Cortex of kidney (tissue), 1 donor: ENCODE measurements at places on chromosomes 6 and 20.

DNA sequence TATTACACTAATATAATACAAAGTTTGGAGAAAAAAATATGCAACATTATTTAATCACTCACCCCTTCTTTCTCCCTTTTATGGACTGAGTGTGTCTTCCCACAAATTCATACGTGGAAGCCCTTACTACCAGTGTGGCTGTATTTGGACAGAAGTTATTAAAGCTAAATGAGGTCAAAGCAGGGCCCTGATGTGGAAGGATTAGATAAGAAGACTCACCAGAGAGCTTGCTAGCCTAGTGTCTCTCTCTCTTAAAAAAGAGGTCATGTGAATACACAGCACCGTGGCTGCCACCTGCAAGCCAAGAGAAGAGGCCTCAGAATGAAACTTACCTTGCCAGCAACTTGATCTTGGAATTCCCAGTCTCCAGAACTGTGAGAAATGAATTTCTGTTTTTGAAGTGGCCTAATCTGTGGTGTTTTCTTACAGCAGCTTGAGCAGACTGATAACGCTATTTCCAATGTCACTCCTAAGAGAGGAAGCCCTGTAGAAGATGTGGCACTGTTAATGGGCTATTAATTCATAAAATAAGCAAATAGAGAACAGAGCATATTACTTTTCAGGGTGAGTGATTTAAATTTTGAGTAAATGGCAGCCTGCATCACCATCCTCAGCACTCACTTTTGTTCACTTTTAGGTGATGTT, 233.4 kb downstream of the TBC1D7 start:
- no peak for DNase-seq

DNA sequence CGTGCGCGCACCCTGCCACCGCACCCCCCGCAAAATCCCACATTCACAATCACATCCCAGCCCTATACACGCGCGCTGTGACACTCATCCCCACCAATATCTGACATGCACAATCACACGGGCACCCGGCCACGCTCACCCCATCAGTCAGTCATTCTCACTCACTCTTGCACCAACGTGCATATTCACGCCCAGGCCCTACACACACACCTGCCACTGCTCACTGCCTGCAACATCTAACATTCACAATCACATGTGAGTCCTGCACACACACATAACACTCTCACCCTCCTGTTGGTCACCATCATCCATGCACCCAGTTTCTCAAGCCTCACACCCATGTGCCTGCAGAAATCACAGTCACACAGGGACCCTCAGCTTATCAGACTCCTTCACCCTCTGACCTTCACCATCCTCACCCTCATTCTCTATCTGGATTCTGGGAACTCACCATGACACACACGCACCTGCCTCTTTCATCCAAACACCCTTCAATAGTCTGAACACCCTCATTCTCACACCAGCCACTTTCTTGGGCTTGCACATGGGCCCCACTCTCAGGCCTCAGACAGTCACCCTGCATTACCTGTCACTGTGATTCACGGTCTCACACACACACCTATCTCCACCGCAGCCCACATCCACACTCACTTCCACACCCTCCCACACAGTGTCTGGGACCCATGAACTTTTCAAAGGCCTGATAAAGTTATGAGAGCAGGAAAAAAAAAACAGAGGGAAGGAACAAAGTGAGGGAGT, 748 bp upstream of the ATP9A start:
- no peak for DNase-seq

- DNase-seq: no peak
Measured at GRCh38 chr6:101344885-101345284, 48.6 kb upstream of the GRIK2 start.

DNA sequence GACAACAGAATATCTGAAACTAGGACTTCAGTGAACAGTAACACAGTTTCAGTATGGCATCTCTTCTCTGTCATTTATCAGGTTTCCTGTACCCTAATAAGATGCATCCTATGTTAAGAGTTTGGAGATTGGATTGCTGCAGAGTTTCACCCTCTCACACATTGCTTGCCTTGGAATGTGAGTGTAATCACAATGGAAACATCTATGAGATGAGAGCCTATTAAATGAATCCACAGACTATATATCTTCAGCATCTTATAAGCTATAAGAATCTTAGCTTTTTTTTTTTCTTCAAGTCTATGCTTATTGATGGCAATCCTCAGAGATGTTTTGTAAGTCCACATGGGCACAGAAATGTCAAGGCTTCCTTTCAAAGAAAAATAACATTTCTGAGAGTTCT, 292.5 kb downstream of the PRKN start:
- no peak for DNase-seq

DNA sequence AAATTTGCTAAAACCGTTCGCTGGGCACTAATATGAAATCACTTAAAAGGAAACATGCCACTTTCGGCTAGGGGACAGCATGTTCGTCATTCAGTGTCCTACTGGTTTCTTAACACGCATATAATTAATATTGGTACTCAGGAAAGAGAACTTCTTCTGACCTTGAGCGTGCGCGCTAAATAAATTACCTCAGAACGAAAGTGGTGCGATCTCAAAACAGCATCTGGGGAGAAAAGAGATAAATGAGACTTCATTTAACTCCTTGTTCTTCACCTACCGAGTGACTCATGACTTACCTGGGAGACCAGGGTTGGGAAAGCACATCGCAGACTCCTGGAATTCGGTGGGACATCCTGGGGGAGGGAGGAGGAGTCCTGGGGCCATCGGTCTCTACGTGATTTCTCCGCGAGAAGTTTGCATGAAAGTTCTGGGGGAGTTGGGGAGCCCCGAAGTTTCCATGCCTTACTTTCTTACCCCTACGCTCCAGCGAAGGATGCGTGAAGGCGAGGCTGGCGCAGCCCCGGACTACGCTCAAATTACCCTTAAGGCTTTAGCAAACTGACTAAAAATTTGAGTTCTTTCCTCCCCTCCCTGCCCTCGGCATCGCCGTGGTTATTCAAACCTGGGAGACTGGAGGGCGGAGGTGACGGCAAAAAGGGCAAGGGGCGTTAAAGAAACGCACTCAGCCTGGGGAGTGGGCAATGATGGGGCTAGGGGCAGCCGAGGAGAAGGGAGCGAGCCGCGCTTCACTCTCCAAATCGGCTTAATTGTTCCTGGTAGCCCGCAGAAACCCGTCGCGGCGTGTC, 1.1 kb upstream of the BEND6 start:
- no peak for DNase-seq

GRCh38 chr6:83976037-83976755, 57.4 kb upstream of the MRAP2 start:
- no peak for DNase-seq

GRCh38 chr6:35273822-35274559, 14.5 kb downstream of the ZNF76 start:
- no peak for DNase-seq

DNA sequence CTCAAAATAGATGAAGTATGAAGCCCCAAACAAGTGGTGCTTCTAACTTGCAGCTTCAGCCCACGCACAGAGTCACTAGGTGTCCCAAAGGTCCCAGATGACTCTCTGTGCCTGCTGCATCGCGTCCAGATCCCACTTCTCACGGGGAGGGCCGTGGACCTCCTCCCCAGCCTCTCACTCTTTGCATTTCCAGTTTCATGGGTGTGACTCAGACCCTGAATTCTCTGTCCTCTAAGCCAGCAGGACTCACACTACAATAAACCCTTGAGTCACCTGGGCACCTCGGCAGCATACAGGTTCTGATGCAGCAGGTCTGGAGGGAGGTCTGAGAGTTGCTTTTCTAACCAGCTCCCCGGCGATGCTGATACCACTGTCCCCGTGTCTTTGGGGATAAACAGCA, 114.0 kb upstream of the RIN2 start:
- no peak for DNase-seq

DNA sequence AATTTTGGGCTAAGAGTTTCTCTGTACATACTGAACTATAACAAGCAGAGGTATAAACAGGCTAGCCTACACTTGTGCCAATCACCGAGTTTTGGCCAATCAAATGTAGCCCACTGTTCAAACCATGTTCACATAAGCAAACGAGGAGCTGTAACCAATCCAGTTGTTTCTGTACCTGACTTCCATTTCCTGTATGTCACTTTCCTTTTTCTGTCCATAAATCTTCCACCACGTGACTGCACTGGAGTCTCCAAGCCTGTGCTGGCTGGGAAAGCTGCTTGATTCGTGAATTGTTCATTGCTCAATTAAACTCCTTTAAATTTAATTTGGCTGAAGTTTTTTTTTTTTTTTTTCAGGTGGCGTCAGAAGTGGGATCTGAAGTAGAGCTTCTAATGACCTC, 332.9 kb downstream of the RNF144B start:
- no peak for DNase-seq

GRCh38 chr6:132202574-132202973, 198.7 kb downstream of the MOXD1 start:
- DNase-seq: no peak

GRCh38 chr6:14852375-14852774, 393.5 kb upstream of the JARID2 start:
- DNase-seq: no peak

DNA sequence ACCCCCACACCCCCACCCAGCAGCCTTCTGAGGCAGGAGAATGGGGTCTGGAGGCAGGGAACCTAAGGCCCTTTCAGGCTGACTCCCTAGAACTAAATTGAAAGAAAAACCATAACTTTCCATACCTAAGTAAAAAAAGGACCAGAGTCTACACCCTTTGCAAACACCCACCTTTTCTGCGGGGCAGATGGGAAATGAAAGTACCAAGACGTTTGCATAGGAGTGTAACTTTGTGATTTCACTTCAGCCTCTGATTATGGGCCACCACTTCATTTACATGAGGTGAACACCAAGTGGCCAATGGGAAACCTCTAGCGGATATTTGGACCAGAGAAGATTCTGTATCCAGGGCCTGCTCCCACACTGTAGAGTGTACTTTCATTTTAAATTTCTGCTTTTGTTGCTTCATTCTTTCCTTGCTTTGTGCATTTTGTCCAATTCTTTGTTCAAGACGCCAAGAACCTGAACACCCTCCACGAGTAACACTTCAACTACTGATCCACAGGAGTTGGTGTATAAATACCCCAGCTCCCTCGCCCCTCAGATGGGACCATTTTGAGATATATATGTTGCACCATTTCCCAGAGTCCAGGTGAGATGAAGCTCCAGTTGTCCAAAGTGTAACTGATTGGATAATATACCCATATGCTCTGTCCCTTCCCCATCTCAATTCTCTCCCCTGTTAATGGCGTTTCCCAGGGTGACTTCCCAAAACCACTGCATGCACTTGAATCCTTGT, 18.9 kb upstream of the SRSF6 start:
- DNase-seq: no peak

DNA sequence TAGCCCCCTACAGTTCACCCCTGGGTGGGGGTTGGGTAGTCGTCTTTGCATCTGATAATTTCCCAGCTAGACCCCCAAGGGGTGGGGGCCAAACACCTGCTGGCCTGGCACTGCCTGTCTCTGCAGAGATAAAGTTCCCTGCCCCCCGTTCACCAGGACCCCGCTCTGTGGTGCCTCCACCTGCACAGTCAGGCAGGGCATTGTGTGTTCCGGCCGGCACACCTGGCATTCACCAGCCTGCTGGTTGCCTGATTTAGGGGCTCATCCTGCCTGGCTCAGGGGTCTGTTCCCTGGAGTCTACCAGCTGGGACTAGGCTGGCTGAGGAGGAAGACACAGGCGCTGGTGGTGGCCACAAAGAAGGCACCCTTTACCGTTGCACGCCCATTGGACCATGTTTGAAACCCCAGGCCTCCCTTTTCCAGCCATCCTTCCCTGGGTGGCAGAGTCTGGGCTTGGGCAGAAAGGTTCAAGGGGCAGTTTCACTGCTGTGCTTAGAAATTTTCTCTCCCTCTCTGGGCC, 30.8 kb upstream of the SCRT2 start:
- no peak for DNase-seq

DNA sequence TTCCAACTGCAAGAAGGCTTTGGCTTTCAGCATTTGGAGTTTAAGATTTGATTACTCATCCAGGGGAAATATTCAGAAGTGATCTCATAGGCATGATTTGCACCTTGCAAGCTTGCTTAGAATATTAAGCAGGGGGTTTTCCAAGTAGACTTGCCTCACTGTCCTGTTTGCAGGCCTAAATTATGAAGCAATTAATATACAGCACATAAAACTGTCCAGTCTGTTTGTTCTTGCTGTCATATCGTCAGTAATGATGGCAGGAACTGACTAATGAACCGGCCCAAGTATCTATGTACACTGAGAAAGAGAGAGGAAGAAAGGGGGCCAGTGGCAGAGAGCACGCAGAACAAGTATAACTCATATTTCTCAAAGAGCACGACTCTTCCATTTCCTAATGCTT, 212.5 kb upstream of the SUPT3H start:
- no peak for DNase-seq

GRCh38 chr6:104418125-104418524, 441.6 kb downstream of the HACE1 start:
- no peak for DNase-seq
